ENCODE measurements at places on chromosomes 7 and 10.

GRCh38 chr10:11367505-11367904 lies 243.9 kb downstream of the USP6NL start:
- DNase-seq, result no peak

DNA sequence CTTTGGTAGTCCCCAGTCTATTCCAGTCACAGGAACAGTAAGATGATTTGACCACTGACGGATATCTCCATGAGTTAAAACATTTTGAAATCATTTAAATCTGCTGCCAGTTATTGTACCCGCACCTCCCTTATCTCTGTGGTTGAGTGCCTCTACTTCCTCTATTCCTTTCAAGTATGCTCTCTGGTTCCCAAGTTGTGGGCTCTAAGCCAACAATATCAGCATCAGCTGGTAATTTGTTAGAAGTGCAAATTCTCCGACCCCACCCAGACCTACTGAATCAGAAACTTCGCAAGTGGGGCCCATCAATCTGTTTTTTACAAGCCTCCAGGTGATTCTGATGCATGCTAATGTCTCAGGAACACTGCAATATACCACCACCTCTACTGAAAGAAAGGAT lies 235.5 kb downstream of the CCSER2 start:
- no peak for DNase-seq

DNA sequence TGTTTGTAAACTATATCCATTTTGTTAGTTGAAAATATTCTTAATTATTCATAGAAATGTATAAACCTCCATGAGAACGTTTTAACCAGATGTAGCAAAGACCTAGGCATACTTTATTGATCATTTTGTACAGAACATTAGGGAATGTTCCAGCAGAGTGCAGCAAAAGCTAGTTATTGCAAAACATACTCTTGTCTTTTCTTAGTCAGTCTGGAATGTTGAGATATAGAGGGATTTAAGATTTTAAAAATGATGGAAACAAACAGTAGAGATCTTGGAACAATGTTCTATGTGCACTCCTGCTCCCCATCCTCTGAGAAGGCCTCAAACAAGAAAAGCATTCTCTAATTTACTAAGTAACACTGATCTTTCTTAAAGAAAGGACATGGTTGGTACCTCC lies 292.1 kb downstream of the BBS9 start:
- DNase-seq, result no peak

- no peak for DNase-seq
These were observed 5.3 kb upstream of the TMEM139 start for GRCh38 chr7:143279186-143280098.

DNA sequence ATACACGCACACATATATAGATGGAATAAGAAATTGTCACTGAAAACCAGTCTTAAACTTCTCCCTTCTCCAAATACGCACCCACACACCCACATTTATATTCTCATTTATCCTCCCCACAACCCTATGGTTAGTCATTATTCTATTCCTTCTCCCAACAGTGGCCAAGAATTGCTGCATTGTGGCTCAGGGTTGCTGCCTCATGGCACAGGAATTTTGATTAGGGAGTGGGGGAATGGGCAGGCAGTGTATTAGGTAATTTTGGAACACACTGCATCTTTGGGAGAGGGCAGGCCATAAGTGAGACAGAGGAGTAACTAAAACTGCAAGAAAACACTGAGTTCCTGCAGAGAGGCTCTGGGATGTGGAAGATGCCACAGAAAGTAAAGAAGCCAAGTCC lies 35.7 kb downstream of the NAPEPLD start:
- no peak for DNase-seq

GRCh38 chr7:66832531-66833351 lies 88.3 kb upstream of the TMEM248 start:
- no peak for DNase-seq

Data from activated gamma-delta T cell (primary cell).